ENCODE measurements at places on chromosomes 12 and 14.

- no peak for DNase-seq
These were observed 163.0 kb upstream of the FKBP4 start for GRCh38 chr12:2631653-2632350.

DNA sequence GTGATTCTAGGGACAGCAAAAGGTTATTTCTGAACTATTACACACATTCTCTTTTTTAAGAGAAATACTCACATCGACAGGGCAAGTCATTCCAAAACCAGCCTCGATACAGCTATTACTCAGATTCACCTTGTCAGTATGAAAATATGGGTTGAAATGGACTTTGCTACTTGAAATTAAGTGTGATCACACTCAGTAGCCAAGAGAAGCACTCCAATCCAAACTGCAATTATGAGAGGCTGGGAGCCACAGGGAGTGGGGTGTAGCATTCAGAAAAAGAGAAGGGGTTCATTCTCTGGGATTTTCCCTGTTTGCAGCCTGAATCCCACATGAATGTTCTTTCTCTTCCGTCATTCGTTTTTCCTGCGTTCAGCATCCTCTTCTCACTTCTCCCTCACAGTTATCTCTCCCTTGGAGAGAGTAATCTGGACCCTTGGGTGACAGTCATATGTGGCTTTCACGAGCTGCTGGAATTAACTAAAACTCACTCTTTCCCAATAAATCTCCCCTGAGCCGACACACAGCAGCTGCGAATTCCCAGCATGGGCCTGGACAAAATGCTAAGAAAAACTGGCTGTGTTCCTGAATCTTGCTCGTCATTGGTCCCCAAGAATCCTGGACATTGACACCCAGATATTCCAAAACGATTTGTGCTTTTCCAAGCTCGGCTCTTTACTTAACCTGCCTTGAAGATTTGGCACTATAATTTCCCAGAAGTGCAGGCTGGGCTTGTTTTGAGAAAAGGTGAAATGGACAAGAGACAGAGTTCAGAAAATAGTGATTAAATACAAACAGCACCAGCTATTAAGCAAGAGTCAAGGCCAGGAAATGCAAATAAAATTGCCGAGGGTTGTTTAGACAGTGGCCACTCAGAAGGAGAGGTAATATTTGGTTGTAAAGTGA lies 199.5 kb upstream of the PLEKHG7 start:
- DNase-seq, result peak; percentile 63

GRCh38 chr12:27965411-27965810 lies 7.1 kb downstream of the PTHLH start:
- DNase-seq, result no peak

- no peak for DNase-seq
These were observed 9.9 kb downstream of the DPF3 start for GRCh38 chr14:72883961-72884360.

DNA sequence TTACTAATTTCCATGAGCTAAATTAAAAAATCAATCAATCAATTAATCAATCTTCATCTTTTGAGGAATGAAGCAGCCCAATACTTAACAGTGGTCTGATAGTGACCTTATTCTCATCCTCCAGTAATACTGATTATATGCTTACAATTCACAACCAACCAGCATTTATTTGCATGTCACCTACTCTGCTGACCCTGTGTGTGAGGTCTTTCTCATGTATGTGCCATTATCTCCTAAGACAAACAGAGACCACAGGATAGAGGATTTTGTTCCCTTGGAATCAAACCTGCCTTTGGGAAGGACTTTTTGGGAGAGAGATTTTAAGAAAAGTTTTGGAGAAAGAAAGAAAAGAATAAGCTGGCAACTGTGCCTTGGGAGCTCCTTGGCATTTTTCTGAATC lies 197.2 kb downstream of the NRXN3 start:
- no peak for DNase-seq

DNA sequence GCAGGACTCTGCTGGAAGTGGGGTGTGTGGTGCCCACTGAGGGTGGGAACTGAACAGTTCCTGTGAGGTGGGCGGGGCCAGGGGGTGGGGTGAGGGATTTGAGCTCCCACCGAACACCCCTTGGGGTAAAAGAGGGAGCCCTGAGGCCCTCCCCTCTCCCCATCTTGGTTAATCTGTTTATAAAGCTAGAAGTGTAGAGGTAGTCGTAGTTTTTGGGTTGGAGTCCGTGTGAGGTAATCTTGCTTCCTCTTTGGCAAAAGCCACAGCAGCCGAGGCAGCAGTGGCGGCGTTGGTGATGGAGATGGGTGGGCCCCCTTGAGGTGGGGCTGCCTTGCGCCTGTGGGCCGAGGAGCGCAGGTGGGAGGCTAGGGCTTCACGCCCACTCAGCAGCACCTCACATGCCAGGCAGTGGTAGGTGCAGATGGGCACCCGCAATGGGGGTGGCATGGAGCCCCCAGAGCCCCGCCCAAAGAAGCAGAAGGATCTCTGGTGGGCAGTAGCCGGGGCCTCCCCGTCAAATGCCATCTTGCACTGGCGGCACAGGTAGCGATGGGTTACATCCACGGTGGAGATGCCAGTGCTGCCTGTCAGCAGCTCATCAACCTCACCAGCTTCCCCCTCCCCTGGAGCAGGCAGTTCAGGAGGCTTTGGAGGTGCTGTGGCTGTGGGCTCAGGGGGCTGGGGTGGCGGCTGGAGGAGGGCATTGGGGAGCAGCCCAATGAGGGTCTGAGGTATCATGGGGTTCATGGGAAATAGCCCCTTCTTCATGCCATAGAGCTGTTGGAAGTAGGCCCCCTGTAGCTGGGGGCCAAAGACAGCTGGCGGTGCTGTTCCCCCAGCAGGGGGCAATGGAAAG lies 29.6 kb downstream of the ZFHX2 start:
- DNase-seq, result no peak

GRCh38 chr12:123829561-123829960 lies 67.5 kb downstream of the DNAH10 start:
- no peak for DNase-seq

DNA sequence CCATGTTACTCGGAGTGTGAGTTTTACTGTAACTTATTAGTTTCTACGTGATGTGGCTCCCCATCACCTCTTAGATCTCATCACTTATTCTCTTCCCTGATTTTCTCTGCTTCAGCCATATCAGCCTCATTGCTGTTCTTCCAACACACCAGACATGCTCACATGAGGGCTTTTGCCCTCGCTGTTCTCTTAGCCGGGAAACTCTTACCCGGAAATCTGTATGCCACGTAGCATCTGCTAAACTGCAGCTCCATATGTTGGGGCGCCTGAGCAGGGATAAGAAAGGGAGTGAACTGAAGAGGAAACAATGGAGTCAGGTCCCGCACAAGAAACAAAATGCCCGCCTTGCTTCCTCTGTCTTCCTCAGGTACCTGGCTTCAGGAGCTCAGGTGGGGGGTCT lies 16.6 kb downstream of the SMUG1 start:
- no peak for DNase-seq

GRCh38 chr14:64943556-64943955 lies 1.0 kb upstream of the GPX2 start:
- DNase-seq, result no peak

DNA sequence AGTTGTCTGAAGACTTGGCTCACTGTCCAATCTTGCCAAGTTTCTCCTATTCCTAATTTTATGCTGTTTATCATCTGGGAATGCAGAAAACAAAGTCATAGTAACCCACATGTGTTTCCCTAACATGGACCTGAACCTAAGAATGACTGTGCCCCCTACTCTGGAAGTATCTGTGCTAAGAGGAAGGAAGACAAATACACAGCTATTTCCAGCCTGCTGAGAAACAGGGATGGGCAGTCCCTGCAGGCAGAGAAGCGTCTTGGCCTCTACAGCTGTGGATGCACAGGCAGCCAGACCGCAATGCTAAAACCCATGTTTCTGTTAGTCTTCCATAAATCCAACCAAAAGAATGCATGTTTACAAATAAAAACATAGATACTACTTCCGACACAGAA lies 56.2 kb downstream of the DUSP16 start:
- DNase-seq, result peak; percentile 73

DNA sequence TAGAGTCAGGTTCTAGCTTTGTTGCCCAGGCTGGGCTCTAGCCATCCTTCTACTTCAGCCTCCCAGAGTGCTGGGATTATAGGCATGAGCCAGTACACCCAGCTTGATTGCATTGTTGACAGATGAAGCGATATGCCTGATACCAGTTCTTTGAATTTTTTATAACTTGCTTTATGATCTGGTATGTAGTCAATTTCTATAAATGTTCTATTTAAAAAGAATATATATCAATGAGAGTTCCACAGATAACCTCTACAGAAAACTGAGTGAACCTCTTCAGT lies 99.8 kb downstream of the DIP2B start:
- DNase-seq, result no peak

DNA sequence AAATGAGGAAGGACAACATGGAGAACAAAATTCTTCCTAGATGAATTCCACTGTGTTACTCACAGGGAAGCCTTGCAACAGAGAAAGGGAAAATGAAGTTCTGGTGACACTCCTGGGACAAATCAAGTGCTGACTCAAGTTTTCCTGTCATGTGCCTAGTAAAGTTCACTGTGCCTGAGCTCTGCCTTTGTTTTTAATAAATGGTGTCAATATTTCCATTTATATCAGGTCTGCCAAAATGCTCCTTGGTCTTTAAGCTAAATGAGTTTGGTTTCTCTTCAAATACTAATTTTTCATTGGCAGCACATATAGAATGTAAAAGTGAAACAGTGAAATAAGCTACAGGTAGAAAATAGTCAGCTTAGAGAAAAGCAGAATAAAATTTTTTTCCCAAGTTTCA lies 33.0 kb downstream of the HIGD1C start:
- DNase-seq, result peak; percentile 78

DNA sequence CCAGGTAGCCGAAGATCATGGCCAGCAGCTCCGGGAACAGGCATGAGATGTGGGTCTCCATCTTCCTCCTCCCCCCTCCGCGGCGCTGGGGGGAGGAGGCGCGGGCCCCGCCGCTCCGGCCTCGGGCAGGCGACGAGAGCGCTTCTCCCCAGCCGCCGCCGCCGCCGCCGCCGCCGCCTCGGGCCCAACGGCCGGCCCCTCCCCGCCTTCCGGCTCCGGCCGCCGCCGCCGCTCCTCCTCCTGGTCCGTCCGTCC lies 448 bp downstream of the FBXL14 start:
- DNase-seq, result peak; percentile 41

DNA sequence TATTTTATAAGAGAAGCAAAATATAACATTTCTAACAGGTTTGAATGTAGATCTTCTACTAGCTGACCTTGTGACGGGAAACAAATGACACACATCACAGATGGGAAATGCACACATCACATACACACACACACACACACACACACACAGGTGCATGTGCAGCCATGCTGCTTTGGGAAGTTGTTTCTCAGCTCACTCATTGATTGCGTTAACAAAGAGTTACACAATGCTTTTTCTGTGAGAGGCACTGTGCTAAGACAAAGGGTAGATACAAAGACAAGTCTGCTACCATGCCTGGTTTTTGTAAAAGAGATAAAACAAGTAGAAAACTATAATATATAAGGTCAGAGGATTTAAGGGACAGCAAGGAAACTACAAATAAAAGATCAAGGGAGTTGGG lies 1.3 kb upstream of the NR1H4 start:
- DNase-seq, result no peak

- peak; percentile 80 for DNase-seq
These were observed 32.4 kb downstream of the PLEKHG7 start for GRCh38 chr12:92735131-92735721.

GRCh38 chr12:44158746-44159145 lies 322.9 kb downstream of the TMEM117 start:
- no peak for DNase-seq

Measured in muscle of arm (tissue), 14 donors.